A549 treated with dexamethasone at 1 μM for 4 hours (cell line): ENCODE measurements at places on chromosomes 6 and 20. TPM values are rescaled to one million over a fixed set of nuclear protein-coding genes. Genes with fewer than 3 reads are reported as not detected.

The B4GALT5 gene
- 53.4 to 75.6 TPM (median 68.7 TPM) in 5 replicates for total RNA-seq

The AVP gene
- not detected in 5 replicates for total RNA-seq

The ZNF391 gene
- total RNA-seq, result 0.24 to 0.64 TPM (median 0.27 TPM) in 5 replicates

The PKIG gene
- 35.4 to 39.8 TPM (median 39.1 TPM) in 5 replicates for total RNA-seq

The RIPPLY2 gene
- 0.31 to 0.49 TPM (median 0.39 TPM) in 4 of 5 replicates, not detected in the other for total RNA-seq

The GLP1R gene
- not detected in 5 replicates for total RNA-seq

The PDYN gene
- total RNA-seq, result 0.02 to 0.05 TPM (median 0.04 TPM) in 3 of 5 replicates, not detected in the others

The RPS18 gene
- 2,103 to 2,754 TPM (median 2,159 TPM) in 5 replicates for total RNA-seq

The KHDC1L gene
- 0.25 to 0.41 TPM (median 0.28 TPM) in 3 of 5 replicates, not detected in the others for total RNA-seq

The IBTK gene
- total RNA-seq, result 24.2 to 34.3 TPM (median 29.2 TPM) in 5 replicates

The TRIM31 gene
- 0.69 to 0.76 TPM (median 0.70 TPM) in 5 replicates for total RNA-seq

The HCRTR2 gene
- total RNA-seq, result not detected in 5 replicates

The ARG1 gene
- not detected in 5 replicates for total RNA-seq

The TGM3 gene
- 0.05 to 0.12 TPM (median 0.07 TPM) in 3 of 5 replicates, not detected in the others for total RNA-seq

The LGSN gene
- 1.9 to 3.7 TPM (median 2.7 TPM) in 5 replicates for total RNA-seq

The C6orf47 gene
- total RNA-seq, result 11.3 to 13.3 TPM (median 12.8 TPM) in 5 replicates
